ENCODE measurements at places on chromosomes 7 and 10.

GRCh38 chr10:37566332-37566731, 291.1 kb downstream of the ZNF248 start:
- no peak for DNase-seq

DNA sequence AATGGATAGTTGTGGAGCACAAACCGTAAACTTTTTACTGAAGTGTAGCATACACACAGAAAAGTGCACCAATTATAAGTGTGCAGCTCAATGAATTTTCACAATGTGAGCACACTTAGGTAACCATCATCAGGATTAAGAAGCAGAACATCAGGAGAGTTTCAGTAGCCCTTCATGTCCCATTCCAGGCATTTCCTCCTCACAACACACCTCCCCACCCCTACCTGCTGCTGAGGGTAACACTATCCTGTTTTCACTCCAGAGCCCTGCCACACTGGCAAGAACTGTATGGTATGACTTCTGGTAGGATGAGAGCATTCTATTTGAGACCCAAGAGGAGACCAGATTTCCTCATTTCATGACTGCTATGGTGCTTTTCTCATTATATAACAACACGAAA, 166.5 kb downstream of the PPP1R3A start:
- DNase-seq: no peak

GRCh38 chr10:118241229-118242137, 100.6 kb downstream of the FAM204A start:
- DNase-seq: peak; percentile 49

DNA sequence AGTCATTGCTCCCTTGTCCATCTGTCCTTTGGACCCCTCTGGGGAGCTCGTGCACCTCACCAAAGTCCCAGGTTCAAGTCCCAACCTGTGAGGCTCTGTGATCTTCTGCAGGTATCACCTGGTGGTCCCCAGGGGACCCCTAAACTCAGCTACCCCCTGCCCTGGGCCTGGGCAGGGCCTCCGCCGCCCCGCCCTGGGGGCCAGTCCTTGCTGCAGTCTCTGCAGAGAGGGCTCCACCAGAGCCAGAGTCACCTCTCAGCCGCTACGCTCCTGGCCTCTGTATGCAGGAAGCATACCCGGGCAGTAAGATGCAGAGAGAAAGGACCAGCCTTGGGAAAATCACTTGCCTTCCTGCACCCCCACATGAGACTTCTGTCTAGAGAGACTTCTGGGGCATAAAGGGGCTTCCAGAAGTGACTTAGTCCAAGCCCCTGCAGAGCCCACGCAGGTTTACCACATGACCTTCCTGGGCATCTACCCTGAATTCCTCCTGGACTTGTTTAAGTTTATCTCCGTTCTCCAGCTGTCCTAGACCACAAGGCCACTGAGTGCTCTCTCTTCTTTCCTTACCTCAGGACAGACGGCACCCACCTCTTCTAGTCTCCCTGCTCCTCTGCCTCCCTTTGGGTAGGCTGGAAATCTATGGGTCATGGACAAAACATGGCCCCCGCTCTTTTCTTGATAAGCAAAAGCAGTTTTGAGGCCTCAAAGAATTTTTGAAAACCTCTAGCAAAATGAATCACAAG, 21.2 kb downstream of the CALML5 start:
- DNase-seq: no peak

GRCh38 chr7:151873402-151873965, 3.4 kb downstream of the PRKAG2 start:
- no peak for DNase-seq

Data from CD4-positive, alpha-beta T cell treated with Interleukin-15 for 1 hour (primary cell).